ENCODE measurements at places on chromosomes 3 and 15.

DNA sequence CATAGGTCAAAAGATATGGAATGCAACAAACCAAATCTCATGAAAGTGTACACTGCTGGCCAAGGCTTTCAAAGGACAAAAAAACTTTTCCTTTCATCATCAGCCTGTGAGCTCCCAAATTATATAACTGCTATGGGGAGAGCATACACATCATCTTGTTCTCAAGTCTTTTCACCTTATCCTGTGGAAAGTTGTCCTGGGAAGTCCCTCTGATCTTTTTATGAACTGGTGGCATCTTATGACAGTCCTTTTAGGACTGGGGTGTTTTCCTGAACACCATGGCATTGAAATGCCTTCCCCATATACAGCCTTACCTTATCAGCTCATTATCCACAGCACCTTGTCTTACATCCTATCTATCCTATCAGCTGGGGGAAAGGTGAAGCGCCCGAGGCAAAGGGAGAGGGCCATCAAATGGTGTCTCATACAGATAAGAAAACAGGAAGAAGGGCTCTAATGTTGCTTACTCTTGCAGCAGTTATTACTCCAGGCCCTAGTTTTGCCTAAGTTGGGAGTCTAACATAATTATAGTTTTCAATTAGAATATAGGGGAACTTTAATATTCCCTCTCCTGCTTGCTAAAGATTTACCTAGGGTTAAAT is 61.5 kb upstream of the GOLIM4 start:
- DNase-seq, result peak; percentile 28

- no peak for DNase-seq
These were observed 824.6 kb upstream of the SEMA6D start for GRCh38 chr15:46892621-46893160.

DNA sequence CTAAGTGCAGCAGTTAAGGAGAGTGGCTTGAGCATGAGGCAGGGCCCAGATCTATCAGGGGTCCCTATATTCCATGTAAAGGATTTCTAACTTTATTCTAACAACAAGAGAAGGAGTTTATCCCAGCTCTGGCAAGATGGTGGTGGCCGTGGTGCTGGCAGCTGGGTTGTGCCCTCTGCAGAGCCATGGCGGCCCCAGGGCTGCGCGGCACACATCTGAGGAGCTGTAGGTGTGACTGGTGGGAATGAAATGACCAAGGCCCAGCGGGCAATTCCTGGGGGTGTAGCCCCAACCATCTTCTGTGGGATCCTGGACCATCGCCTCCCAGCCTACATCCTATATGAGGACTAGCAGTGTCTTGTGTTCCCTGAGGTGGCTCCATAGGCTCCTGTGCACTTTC is 263.5 kb downstream of the CNTN4 start:
- DNase-seq, result no peak

GRCh38 chr3:182487611-182488010 is 305.7 kb upstream of the ATP11B start:
- DNase-seq, result no peak

- DNase-seq, result no peak
These were observed 15.4 kb upstream of the CADM2 start for GRCh38 chr3:84943379-84943778.

All from GDM1 (cell line).